ENCODE measurements at places on chromosomes 11 and 22.

DNA sequence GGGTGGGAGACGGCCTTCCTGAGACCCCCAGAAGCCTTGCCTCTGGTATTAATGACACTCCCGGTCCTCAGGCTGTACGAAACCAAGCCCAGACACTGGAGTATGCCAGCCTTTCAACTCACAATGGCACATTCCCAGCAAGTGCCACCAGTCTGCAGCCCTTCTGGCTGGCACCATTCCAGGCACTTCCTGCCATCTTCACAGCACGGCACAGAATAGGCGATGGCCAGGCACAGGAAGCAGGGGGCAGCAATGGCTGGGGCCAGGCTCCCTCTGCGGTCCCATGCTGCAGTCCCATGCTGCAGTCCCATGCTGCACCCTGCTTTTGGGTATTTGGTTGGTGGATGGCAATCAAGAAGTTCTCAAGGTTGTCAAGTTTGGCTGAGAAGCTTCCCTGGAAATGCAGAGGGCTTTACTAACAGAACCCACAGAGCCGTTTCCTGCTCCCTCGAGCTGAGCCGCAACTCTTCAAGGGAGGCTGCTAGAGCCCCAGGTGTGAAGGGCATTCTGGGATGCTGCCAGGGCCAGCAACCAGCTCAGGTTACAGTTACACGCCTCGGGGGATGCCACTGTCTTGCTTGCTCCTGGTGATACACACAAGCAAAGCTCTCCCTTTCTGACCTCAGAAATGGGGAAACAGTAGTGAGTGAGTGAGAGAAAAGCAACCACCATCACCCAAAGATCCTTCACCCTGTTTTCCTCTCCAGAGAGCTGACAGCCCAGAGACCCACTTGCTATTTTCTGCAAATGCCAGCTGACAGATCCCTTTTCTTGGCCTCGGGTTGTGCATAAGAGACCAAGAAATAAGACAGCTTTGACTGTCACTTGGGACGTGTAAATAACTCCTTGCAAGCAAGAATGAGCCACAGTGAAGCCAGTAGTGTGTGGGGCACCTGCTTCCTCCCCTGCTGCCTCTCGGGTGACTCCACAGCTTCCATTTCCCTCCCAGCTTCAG lies 23.9 kb downstream of the LRFN4 start:
- DNase-seq = peak; percentile 76

DNA sequence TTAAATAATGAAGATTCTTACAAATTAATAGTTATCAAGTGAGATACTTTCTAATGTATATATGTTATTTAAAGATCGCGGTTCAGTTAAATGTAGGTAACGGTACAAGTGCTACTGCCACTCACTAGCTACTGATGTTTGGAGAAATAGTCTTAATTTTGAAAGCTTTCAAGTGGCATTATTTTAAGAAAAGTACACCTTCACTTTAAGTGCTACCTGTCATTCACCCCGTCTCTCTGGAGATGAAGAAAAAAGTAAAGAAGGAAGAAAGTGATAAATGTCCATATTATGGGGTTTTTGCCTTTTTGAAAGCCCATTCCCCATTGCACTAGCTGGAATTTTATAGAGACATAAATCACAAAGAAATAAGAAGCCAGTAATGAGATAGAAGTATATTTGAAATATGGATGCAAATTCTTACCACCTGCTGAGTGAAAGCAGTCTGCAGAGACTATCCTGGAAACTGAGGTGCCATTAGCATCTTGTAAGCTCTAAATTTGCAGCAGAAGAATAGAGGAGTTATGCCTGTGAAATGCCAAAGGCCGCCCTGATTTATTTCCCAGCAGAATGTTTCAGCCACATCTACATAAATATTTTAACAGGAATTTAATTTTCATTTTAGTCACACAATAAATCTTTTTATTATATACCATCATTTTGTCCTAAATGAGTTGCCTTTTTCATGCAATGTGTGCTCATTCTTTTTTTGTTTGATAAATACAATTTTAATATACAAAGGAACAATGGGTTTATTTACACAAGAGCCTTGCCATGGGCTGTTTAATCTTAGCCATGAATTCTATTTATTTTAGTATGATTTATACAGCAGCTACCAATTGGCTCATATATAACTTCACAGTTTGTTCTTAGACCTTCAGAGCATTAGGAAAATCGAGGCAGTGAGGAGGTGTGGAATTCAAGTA lies 489.9 kb upstream of the RAG2 start:
- DNase-seq = no peak

- no peak for DNase-seq
These were observed 74.1 kb upstream of the CSNK2A3 start for GRCh38 chr11:11427140-11427539.

- peak; percentile 82 for DNase-seq
These were observed 109.2 kb downstream of the CSNK2A3 start for GRCh38 chr11:11243590-11244469.

DNA sequence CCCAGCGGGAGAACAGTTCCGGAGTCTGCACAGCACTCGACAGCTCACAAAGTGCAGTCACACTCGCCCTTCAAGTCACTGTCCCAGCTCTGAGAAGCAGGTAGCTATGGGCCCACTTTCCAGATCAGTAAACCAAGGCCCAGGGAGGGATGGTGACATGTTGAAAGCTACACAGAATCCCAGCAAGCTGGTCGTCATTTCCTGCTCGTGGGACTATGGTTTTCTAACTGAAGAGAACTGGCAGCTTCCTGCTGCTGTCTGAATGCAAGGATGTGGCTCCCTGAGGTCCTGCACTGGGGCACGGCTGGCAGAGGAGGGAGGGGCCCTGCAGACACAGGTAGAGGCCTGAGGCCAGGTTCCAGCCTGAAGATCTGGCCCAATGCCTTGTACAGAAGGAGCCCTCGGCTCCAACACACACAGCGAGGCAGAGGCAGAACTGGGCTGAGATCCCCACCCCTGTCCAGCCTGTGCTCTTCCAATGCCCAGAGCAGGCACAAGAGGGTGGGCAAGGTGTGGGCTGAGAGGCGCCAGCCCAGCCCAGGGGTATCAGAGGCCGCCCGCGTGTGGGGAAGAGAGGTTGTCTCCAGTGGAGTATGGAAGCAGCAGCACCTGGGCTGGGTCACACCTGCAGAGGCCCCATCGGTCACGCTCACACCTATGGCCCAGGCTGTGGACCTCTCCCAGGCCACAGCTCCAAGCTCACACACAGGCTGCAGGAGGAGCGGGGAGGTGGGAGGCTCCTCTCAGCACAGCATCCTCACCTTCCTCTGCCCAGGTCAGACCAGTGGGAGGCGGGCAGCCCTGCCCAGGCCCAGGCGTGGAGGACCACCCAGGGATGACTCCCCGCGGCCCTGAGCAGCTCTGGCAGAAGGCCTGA lies 119.2 kb downstream of the PHF21B start:
- DNase-seq = no peak

DNA sequence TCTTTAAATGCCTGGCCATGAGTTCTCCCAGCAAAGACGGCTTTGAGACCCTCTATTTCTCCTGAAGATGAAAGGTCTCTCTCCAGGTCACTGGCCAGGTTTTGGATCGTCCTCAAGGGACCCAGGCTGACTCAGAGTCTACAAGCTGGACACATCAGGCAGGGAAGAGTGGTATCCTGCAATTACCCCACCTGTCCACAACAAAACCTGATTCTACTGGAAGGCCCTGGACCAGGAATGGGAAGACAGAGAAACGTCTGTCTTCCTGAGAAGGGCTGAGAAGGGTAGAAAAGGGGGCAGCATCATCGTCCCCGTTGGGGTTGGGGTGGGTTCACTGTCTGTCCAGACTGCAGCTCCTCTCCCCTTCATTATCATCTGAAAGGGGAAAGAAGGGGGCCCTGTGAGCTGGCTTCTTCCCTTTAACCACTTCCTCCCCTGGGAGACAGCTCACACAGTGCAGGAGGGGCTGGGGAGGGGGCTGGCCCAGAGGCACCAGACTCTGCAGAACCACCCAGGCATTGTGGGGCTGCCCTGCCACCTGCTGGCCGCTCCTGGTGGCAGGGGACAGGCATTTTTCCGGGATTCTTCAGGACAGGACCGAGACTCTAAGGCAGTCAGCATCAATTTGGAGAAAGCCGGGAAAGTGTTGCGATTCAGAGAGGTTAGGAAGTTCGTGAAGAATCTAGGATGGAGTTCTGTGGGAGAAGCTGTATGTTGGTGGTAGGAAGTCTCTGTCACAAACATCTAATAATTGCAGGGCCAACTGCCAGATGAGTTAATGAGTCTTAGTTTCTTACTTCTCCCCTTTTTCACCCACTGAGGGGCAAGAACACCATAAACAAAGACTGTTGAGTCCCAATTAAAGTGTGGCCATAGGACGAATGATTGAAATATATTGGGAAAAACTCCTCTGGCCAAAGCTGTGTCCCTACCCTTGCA lies 57.6 kb downstream of the SYN3 start:
- peak; percentile 69 for DNase-seq

DNA sequence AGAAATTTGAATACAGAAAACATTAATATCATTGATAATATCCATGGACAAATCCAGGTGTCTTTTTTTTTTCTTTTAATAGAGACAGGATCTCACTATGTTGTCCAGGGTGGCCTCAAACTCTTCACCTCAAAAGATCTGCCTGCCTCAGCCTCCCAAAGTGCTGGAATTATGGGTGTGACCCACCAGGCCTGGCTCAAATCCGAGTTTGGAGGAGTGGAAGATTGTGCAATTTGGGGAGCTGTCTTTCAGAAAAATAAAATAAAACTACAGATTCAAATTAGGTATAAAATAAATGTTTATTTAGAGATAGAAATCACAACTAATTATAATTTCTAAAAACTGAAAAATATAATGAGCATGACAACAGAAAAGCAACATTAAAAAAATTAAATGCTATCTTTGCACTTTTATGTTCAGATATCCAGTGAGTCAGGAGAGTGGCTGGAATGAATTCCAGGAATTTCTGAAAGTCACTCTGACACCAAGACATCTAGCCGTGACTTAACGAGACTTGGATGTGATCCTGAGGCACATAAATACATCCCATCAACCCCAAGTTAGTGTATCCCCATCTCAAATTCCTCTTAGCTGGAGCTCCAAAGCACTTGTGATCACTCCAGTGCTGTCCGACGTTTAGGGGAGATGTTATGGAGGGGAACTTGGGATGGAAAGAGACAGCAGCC lies 128.6 kb upstream of the THY1 start:
- no peak for DNase-seq

DNA sequence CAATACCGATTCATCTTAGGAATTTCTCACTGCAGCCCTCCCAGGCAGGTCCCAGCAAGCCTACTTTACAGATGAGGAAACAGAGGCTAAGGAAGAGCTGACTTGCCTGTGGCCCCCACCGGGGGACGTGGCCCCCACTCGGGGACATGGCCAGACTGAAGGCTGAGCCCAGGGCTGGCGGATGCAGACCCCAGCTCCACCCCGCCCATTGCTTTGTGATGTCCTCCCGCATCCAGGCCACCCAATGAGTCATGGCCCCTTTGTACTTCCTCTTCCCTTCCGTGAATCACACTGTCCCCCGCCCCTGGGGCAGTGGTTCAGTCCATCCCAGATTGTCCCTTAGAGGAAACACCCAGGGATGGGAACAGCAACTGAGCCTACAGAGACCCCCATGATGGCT lies 116.0 kb upstream of the ANO1 start:
- no peak for DNase-seq

- no peak for DNase-seq
These were observed 32.2 kb downstream of the PARVA start for GRCh38 chr11:12409621-12410005.

DNA sequence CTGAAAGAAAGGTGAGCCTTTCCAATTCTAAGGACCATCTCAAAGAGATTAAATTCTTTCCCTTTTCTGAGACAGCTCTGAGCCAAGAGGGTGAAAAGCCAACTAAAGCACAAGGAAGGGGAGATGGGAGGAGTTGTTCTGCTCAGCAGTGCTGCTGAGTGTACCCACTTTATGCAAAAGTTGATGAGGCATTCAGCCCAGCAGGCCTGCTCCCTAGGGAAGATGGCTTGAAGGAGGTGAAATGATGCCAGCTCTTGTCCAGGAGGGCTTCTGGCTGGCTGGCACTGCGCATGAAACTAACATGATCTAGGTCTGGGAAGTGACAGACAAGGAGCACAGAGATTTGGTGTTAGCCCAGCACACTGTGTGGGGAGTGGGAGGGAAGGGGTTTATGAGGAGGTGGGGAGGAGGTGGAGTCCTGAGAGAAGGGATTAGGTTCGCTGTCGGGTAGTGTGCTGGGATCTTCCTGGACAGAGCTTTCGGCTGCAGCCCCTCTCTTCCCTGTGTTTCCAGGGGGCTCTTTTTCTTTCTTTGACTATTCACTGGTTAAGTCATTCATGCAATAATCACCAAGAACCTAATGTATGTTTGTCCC lies 225.5 kb upstream of the NARS2 start:
- DNase-seq = peak; percentile 19

- no peak for DNase-seq
These were observed 35.4 kb upstream of the SMIM38 start for GRCh38 chr11:69120096-69120875.

- DNase-seq = no peak
These were observed 15.9 kb upstream of the CDC42EP2 start for GRCh38 chr11:65298655-65299179.

- no peak for DNase-seq
These were observed 48.8 kb upstream of the CD44 start for GRCh38 chr11:35090125-35090524.

GRCh38 chr22:42586381-42586780 lies 28.3 kb downstream of the POLDIP3 start:
- DNase-seq = no peak

DNA sequence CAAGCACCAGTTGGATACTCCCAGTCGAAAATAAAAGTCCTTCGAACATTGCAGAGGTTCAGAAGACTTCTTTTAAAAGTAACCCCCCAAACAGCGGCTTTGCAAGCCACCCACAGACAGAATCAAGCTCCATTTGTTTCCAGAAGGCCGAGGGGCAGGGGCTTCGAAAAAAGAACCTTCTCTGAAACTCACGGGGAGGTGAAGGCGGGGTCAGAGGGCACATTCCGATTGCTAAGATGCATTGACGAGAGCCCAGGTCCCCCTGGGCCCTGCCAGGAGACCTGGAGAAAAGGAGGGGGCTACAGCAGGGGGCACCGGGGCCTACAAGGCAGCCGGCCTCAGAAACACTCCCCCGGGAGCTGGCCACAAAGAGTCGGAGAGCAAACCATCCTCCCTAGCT lies 306.8 kb downstream of the MN1 start:
- no peak for DNase-seq

DNA sequence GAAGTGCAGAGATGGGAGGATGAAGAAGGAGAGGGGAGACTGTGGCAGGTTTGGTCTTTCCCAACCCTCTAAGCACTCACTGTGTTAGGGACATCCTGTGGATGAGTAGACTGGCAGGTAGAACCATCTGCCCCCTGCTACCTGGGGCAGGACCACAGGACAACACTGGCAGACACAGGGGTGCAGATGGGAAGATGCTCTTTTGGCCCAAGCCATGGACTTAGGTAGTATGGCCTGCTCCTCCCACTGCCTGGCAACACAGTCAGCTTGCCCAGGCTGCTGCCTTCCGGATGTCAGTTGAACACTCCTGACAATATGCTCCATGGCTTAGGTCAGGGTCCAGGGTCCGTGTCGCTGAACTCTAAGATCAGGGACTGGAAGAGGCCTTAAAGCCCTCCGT lies 140.7 kb upstream of the NAV2 start:
- no peak for DNase-seq

GRCh38 chr11:59710136-59710847 lies 3.4 kb downstream of the OR10V1 start:
- no peak for DNase-seq

- no peak for DNase-seq
These were observed 97.0 kb upstream of the DRD2 start for GRCh38 chr11:113572136-113572735.

Data from NCI-H1436 (cell line).